ENCODE measurements at places on chromosomes 1 and 21.
A peak's percentile ranks its signal among the peaks of the same experiment; 100 is the strongest.

GRCh38 chr1:175599212-175599705, 144.1 kb downstream of the TNR start:
- DNase-seq = no peak

- DNase-seq = no peak
These were observed 7.3 kb downstream of the PRDM16 start for GRCh38 chr1:3076363-3076740.

DNA sequence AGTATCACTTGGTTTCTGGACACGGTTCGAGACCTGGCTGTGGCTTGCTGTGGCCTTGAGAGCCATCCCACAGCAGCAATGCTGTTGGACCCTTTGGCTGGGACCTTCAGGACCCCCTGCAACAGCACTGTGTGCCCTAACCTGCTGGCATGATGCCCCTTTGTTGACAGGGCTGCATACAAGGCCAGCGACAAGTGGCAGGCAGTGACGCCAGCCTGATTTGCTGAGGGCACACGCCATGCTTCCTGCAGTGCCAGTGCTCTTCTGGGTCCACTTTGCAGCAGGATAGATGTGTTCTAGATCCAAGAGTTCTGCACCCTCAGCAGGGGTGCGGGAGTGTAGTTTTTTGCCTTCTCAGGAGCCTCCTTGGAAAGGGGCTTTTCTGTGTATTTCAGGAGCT, 32.8 kb downstream of the COQ8A start:
- no peak for DNase-seq

DNA sequence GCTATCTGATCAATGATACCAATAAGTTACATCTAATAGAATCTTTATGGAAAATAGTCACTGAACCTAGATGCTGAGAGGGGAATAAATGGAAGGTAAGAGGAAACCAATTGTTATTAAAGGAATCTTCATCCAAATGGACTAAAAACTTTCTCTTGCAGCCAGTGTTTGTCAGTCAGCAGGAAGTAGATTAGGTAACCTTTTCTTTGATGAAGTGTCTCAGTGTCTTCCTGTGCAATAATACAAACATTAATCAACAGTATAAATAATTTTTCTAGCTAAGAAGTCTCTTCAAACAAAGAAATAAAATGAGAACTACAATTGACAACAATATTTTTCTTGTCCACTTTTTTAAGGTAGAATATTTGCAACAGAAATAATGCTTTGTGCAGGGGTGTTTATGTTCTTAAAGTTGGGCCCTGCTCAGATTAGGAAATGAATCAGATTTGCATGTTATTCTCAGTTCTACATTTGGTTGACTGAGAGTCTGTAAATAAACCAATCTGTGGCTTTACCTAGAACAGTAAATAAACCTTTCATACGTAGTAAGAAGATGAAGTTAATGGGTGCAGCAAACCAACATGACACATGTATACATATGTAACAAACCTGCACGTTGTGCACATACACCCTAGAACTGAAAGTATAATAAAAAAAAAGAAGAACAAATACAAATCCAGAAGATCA, 391.4 kb downstream of the MRPL39 start:
- no peak for DNase-seq

DNA sequence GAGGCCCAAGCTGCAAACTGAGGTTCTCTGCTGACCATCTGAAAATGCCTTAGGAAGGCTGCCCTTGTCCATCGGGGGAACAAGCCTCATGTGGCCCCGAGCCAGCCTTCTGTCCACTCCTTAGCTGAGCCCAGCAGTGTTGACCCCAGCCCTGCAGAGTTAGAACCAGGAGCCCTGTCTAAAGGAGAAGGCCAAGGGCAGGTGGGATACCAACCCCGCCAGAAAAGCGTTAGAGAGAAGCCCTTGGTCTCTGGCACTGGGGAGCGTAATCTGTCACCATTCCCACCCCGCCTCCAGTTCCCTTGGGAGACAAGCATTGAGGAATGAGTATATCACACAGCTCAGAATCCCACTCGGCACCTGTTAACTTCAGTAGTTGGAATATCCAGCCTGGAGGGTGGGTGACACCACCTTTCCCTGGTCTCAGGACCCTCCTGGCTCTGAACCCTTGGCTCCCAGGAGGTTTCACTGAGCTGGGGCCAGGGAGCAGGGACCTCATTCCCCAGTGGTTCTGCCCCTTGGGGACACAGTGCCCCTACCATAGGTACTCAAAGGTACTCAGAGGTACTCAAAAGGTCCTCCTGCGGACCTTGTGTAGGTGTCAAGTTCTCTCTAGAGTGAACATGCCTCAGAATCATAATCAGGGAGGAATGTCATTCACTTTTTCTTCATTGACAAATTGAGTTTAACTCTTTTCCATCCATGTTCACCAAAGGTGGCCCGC, 16.4 kb downstream of the ETS2 start:
- DNase-seq = no peak

DNA sequence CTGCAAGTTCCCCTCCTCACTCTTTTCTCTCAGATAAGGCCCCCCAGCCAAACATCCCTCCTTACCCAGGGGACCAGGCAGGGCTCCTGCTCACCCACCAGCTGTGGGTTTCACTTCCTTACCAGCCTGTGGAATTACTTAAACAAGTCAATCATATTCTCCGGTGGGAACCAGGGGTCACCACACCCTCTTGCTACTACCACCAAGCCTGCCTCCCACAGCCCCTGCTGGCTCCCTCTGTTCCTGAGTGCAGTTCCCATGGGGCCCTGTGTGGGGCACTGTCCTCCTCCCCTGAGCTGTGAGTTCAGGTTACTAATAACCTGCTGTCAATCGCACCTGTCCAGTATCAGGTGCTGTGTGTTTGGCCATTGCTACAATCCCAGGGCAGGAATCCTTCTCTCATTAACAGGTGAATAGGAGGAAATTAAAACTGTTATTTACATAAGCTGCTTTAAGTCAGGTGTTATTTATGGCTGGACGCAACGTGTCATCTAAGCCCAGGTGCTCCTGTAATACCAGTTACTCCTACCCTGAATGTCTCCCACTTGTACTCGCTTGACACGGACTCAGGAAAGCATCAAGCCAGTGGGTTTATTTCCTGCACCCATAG, 53.1 kb upstream of the LBR start:
- DNase-seq = no peak

GRCh38 chr1:46611691-46612221, 4.9 kb downstream of the MOB3C start:
- no peak for DNase-seq

GRCh38 chr1:231786126-231786525, 159.5 kb downstream of the DISC1 start:
- no peak for DNase-seq

- no peak for DNase-seq
These were observed 7.9 kb downstream of the CRABP2 start for GRCh38 chr1:156697481-156697880.

DNA sequence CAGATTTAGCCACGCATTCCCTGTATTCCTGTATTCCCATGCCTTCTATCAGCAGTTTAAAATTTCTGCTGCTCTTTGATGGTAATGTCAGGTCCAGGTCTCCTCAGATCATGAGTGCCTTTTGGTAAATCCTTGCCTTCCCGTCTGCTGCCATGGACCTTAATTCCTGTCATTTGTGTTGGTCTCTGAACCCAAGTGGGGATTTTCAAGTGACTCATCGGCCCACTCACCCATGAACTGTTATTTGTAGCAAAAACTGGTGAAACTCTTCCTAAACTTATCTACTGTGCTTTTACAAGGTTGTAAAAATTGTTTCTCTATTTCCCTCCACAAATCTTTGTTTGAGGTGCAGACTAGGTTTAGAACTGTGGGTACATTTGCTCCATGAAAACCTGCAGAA, 47.4 kb downstream of the ACTN2 start:
- DNase-seq = no peak

GRCh38 chr1:6165027-6165426, 15.1 kb downstream of the CHD5 start:
- DNase-seq = no peak

DNA sequence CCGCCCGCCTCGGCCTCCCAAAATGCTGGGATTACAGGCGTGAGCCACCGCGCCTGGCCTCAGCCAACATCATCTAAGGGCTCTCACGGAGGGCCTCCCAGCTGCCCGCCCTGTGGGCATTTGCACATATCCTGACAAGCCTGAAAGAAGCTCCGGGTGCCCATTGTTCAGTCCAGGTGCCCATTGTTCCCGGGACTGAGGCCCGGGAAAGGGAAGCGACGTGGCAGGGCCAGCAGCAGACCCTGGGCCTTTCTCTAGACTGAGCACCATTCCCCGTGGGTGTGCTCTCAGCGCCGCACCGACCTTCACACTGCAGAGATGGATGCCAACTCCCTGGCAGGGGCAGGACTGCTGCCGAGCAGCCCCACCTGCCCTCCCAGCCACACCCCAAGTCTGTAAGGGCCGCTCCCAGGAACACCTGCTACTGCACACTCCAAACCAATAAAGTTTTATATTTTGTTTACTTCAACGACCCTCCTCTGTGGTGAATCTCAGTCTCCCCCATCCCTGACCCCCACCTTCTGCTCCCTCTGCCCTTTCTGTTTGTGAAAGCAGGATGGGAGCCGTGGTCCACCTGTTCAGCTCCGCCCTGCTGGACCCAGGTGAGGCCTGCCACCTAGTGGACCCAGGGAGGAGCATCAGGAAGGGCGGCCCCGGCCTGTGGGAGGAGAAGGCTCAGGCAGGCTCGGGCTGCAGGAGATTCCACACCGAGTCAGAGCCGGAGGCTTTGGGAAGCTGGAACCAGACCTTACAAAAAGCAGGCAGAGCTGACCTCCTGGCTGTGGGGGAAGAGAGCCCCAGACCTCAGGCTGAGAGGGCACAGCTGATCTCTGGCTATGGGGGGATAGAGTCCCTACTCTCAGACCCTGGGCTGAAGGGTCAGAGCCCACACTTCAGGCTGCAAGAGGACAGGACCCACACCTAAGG, 1.1 kb upstream of the TMEM82 start:
- DNase-seq = peak; percentile 37

GRCh38 chr1:205678286-205679111, 1.8 kb downstream of the SLC45A3 start:
- DNase-seq = no peak

DNA sequence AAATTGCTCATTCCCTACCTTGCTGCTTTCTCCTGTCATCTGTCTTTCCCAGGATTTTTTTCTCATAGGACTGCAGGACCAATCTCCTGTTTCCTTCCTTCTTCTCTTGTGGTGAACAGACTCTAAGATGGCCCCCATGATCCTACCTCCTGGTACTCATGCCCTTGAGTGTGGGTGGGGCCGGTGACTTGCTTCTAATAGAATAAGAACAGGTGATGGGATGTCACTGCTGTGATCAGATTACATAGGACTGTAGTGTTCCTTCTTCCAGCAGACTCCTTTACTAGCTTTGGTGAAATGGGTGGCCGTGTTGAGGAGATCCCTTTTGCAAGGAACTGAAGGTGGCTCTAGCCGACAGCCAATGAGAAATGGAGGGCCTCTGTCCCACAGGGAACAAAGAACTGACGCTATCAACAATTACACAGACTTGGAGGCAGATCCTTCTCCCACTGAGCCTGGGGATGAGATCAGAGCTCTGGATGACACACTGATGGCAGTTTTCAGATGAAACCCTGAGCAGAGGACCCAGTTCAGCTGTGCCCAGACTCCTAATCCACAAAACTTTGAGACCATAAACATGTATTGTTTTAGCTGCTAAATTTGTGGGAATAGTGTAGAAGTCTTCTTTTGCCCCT, 7.5 kb downstream of the GSTM3 start:
- no peak for DNase-seq

GRCh38 chr1:168121401-168122011, 15.2 kb downstream of the GPR161 start:
- DNase-seq = no peak

DNA sequence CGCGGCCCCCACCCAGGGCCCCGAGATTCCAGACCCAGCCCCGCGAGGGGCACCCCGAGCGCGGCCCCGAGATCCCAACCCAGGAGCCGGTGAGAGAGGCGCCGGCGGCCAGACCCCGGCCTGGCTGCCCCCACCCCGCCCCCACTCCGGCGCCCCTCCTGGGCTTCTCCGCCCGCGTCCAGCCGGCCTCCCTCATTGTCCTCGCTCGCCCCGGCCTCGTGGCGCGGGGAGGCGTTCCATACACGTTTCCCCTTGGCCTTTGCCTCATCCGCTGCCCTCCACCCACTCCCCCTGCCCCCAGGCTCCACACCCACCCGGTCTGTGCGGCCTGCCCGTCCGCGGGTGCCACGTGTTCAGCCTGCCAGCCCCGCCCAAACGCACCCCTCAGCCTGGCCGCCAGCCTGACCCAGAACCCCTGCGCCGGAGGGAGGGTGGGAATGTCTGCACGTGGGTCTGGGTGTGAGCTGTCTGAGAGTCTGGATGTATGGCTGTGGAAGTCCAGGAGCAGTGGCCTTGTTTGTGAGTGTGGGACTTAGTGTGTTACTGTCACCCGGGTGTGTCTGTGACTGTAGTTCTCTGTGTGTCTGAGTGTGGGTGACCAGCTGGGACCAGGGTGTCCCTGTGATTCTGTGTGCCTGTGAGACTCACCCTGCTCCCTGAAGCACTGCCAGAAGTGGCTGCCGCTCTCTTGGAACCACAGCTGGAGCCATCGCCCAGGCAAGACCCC, 681 bp downstream of the B4GALT2 start:
- no peak for DNase-seq

GRCh38 chr1:165843304-165843703, 15.9 kb downstream of the UCK2 start:
- no peak for DNase-seq

DNA sequence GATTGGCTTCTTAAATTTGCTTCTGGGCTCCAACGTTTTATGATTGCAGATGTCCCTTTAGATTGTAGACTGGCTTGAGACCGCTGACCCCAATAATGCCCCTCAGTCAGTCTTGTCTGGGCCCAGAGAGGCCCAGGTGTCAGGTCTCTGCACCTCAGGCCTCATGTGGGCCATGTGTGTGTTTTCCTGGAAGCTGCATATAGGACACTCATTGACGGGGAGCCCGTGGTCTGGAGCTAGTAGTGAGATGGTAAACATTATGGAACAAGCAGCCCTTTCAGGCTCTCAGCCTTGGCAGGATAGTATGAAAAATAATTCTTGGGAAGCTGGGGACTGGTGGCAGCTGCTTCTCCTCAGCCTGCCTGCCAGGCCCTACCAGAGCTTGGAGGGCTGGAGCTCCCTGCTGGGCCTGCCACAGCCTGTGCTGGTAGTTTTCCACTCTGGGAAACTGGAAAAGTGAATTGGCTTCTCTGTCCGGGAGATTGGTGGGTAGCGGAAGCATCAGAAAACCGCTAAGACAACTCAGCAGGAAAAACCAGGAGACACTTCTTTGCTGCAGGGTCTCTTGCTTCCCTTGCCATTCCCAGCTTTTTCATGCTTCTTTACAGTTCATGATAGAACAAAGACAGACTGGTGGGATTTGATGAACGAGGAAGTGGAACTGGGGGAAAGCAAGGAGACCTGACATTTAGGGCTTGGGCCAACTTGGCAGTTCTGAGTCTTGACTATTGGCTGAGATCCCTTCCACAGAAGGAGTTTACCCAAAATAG, 57.8 kb upstream of the HSD17B7 start:
- no peak for DNase-seq

Measured in activated T-cell treated with anti-CD3 and anti-CD28 coated beads for 4 hours (primary cell).